Left kidney (tissue), 8 donors: ENCODE measurements at places on chromosomes 5 and 9. TPM values are rescaled to one million over a fixed set of nuclear protein-coding genes. Genes with fewer than 3 reads are reported as not detected.
A peak's percentile ranks its signal among the peaks of the same experiment; 100 is the strongest.

DRD1 gene
- not detected for polyA plus RNA-seq

PCA3 gene
- polyA plus RNA-seq = 0.96 TPM

- DNase-seq = no peak
Observed at GRCh38 chr9:137705443-137705863, 86.6 kb downstream of the EHMT1 start.

GRCh38 chr5:43425983-43426382 lies 13.8 kb upstream of the CCL28 start:
- DNase-seq = no peak

KIF4B gene
- polyA plus RNA-seq = 0.28 TPM

DNA sequence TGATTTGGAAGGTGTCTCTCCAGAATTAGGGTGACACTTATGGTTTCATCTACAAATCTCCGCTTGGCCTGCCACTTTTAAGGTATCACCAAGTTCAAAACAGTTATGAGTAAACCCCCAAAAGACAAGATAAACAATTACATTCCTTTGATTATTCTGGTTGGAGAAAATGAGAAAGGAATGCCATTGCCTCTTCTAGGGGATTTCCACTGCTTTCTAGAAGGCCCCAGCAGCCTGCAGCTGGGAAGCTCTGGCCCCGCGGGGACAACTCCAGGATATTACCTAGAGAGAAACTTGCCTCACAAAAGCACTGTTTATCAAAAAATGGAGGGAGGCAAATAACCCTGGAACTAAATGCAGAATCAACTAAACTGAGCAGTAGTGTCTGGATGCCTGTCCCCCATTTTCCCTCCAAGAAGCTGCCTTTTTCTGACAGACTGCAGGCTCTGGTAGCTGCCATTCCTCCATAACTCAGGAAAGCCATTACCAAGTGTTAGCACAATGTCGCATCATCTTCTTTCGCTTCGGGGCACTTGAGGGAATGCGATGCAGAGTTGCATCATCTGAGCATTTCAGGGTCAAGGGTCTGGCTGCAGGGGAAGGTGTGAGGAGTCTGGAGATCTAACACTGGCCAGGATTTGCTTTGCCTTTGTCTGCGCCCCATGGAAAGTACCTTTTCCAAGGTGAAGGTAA lies 71.5 kb upstream of the PLPP6 start:
- DNase-seq = no peak

DNA sequence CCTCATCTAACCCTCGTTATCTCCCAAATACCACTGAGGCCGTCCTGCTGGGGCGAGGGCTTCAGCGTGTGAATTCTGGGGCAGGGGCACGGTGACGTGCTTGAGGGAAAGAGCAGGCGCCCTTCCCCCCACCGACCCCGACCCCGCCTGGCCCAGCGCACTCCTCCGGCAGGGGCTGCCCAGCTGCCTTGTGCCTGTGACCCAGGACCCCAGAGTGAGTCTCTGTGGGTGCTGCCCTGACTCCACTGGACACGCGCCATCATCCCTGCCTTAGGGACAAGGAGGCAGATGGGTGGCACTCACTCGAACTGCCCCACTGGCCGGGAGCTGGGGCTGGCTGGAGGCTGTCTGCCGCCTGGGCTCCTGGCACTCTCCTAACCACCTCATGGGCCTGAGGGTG lies 136.2 kb upstream of the LPCAT1 start:
- no peak for DNase-seq

DNA sequence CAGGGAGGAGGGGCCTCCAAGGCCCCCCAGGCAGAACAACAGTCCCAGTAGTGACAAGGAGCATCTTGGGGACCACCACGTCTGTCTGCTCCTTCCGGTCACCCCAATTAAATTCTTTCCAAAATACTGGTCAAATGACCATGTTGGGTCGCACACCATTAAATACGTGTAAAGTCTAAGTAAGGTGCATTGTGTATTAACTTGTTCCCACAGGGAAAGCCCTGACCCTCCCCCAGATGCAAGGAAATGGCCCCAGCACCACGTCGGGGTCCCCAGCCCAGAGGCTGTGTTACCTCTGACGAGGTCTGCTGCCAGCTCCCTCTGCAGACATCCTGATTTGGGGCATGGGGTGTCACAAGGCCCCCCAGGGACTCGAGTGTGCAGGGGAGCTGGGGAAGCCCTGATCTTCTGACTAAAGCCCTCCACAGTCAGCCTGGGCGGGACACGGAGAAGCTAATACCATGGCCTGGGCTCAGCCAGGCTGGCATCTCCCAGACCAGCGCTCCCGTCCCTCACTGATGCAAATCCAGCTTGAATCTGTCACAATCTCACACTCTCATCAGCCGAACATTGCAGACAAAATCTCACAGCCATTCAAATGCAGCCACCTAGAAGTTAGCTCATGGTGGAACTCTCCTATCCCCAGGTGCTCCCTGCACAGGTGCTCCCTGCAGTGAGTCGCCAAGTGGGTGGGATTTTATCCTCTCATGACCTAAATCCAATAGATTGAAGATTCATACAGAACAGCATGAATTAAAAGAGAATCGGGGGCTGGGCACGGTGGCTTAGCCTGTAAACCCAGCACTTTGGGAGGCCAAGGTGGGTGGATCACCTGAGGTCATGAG lies 13.6 kb downstream of the TERT start:
- DNase-seq = no peak

CFAP157 gene
- 4.3 TPM for polyA plus RNA-seq

DNA sequence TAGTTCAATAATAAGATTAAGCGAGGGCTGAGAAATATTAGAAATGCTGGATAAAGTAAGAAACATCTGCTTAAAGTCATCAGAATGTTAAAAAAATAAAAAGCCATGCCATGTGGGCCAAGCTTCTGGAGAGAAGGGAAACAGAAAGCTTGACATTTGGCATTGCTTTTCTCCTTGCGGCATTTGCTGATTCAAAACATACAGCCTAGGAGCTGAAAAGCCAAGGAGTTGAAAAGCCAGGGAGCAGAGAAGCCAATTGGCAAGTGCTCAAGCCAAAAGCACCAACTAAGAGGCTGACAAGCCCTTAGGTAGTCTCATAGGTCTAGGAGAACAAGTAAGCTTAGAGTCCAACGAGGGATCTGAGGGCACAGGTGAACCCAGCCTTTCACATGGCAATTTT lies 754.3 kb downstream of the TLE4 start:
- no peak for DNase-seq

GRCh38 chr5:175257128-175257846 lies 186.7 kb downstream of the DRD1 start:
- DNase-seq = no peak

GRCh38 chr9:99491408-99492158 lies 269.5 kb downstream of the SEC61B start:
- DNase-seq = peak; percentile 31

DNA sequence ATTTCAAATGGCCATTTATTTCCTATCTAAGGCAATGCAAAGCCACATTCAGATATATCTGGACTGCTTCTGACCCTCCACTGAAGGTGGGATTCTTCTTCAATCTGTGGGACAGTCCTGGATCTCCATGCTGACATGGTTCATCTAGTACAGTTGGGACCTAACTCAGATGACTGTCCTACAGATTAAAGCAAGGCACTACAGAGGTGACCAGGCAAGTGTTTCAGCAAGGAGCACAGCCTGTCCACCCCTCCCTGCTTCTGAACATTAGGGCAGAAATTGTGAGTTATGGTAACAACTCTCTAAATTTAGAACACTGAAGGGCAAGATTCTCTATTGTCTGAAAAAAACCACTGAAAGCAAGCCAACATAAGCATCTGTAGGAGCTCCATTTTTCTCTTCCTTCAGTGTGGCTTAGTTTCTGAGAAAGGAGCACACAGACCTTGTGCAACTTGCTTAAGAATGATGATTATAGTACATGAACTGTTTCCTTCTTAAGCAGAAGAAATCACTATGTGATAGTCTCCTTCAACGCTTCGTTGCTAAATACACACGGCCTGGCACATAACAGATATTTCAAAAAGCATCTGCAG lies 62.9 kb upstream of the BARX1 start:
- DNase-seq = no peak

TMC1 gene
- 1.3 TPM for polyA plus RNA-seq

DNA sequence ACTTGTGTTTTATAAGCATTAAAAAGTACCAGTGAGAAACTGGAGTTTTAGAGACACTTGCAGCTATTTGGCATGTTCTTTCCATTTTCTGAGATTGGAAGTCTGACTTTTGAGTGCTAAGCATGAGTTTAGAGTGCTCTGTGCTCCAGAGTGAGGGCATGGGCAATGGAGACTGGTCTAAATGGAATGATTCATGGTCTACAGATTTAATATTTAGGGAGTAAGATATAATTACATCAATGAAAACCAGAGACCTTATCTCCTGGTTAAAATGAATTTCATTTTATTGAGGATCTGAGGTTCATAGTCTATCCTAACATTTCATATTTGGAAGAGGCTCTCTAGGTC lies 135.9 kb upstream of the RPS23 start:
- DNase-seq = no peak

ROPN1L gene
- polyA plus RNA-seq = 0.95 TPM
